B cell (primary cell): ENCODE measurements at places on chromosomes 2 and 18. TPM values are rescaled to one million over a fixed set of nuclear protein-coding genes. Genes with fewer than 3 reads are reported as not detected.

- DNase-seq = no peak
Measured at GRCh38 chr2:109425411-109425810, 188.4 kb downstream of the SEPTIN10 start.

- DNase-seq = no peak
Measured at GRCh38 chr2:190881084-190881597, 520 bp downstream of the GLS start.

GRCh38 chr2:23760736-23761135, 166.2 kb downstream of the ATAD2B start:
- no peak for DNase-seq

GRCh38 chr2:197042739-197043196, 116.3 kb upstream of the PGAP1 start:
- DNase-seq = no peak

GRCh38 chr2:43238813-43239212, 12.4 kb upstream of the ZFP36L2 start:
- no peak for DNase-seq

- no peak for DNase-seq
Measured at GRCh38 chr2:60505880-60506260, 47.6 kb downstream of the BCL11A start.

DNA sequence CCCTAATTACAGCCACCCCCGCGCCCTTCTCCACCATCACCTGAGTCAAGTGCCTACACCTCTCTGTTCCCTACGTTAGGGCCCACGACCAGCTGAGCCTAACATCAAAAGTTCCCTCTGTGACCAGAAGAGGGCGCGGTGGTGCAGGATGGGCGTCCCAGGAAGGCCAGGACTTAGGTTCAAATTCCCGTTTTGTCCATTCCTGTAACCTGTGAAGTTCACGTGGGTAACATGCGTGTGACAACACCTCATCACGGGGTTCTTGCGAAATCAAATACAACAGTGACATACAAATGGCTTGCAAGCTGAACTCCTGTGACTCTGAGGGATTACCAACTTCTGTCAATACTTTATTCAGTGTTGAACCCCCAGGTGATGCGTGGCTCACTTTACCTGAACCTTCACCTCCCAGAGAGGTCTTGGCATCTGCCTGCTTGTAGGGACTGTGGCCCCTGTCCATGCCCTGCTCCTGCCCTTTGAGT, 207.9 kb downstream of the ARL4C start:
- peak; percentile 77 for DNase-seq

GRCh38 chr18:48796491-48797205, 154.1 kb downstream of the SMAD7 start:
- no peak for DNase-seq

Gene ATOH8
- polyA plus RNA-seq = not detected in 2 replicates
